Renal cortical epithelial cell (primary cell): ENCODE measurements at places on chromosomes 5 and 9.
A peak's percentile ranks its signal among the peaks of the same experiment; 100 is the strongest.

- no peak for DNase-seq
Observed at GRCh38 chr5:93603793-93604643, 21.0 kb downstream of the NR2F1 start.

DNA sequence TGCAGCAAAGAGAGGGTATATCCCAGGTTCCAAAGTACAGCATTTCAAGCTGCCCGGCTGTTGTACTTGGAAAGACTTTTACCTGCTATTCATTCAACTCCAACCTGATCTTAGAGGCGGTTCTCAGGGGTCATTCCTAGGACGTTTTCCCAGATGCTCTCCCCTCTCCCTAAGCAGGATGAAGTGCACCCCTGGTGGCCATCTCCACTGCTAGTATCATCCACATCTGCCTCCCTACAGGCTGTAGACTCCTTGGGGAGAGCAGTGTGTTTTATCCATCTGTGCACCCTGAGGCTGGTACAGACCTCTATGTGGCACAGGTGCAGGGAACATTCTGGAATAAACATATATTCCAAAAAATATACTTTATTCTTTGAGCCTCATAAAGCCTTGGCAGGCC, 56.8 kb downstream of the PTPN3 start:
- DNase-seq = no peak

DNA sequence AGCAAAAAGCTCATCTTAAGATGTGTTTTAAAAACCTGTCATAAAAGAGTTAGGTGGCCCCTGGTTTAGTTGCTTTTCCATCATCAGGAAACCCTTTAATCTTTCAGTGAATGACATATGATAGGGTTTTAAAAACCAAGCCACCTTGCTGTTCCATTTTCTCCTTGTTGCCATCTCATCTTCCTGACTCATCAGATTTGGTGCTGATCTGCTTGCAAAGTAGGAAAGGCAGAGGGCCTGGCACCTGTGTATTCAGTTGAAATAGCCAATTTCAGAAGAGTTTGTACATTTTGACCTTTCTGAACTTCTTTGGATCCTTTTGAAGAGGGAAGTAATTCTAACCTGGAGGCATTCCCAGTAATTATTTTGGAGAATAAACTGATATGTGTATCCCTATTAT, 272.7 kb downstream of the CD180 start:
- DNase-seq = no peak

- peak; percentile 13 for DNase-seq
Observed at GRCh38 chr9:96169484-96169883, 132.5 kb downstream of the HSD17B3 start.

DNA sequence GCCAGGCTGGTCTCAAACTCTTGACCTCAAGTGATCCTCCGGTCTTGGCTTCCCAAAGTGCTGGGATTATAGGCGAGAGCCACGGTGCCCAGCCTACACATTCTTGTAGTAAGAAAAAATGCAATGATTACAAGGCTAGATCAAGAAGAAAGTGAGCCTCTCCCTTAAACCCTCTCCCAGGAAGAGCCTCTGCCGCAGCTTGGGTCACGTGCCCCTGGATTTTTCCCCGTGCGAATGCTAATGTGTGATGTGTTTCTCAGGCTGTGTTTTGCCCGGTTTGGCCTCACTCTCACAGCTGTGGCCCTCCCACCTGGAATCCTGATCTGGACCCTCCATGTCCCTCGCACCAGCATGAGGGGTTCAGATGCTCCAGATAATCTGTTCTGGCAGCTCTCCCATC, 6.9 kb downstream of the PLPP7 start:
- no peak for DNase-seq

DNA sequence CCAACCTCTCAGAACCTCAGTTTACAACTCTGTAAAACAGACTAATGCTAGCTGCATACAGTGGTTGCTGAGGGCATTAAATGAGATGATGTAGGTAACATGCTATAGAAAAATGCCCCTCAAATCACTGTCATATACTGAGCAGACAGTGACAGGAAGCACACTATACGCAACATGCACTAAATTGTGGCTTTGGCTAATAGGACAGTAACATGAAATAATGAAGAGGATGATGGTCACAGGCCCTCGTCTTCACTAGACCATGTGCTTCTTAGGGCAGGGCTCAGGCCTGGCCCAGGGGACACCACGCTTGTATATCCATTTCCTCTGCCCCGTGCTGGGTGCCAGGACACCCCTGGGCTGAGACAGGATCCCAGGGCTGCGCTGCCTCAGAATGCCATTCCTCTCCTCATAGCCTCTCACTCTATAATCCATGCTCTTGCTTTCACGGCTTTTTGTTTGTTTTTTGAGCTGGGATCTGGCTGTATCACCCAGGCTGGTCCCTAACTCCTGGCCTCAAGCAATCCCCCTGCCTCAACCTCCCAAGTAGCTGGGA, 18.9 kb downstream of the CSF1R start:
- DNase-seq = no peak

DNA sequence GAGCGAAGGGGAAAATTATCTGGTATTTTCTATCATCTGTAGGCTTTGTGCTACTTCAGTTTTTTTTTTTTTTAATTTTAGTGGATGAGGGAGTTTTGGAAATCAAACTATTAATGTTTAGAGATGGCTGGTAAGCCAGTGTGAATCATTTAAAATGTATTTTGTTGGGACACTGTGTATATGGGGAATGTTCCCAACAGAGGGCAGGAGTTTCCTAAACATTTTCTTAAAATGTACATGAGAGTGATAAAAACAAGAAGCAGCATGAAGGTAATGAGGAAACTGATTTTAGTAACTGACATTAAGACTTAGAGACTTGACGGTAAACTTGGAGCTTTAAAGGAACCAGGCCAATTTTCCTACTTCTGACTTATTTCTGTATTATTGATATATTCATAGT, 68.2 kb upstream of the ITGA2 start:
- DNase-seq = peak; percentile 61

- DNase-seq = no peak
Observed at GRCh38 chr9:71824257-71824656, 55.9 kb upstream of the CEMIP2 start.

GRCh38 chr5:158084292-158084691, 225.3 kb upstream of the CLINT1 start:
- no peak for DNase-seq

DNA sequence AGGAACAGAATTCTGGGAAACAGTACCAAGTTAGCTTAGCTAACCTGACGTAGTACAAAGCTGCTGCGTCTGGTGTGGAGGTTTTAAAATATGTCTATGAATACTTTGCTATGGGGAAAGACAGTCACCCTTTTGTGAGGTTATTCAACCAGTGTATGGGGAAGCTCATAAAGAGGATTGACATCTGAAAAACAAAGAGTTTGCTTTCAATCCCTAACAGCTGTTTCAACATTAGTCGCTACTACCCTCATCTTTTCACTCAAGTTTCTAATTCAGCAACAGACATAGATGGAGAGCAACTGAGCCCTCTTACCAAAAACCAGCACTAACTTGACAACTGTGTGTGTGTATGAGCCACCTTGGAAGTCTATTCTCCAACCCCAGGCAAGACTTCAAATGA, 7.8 kb upstream of the MSANTD3 start:
- DNase-seq = no peak

DNA sequence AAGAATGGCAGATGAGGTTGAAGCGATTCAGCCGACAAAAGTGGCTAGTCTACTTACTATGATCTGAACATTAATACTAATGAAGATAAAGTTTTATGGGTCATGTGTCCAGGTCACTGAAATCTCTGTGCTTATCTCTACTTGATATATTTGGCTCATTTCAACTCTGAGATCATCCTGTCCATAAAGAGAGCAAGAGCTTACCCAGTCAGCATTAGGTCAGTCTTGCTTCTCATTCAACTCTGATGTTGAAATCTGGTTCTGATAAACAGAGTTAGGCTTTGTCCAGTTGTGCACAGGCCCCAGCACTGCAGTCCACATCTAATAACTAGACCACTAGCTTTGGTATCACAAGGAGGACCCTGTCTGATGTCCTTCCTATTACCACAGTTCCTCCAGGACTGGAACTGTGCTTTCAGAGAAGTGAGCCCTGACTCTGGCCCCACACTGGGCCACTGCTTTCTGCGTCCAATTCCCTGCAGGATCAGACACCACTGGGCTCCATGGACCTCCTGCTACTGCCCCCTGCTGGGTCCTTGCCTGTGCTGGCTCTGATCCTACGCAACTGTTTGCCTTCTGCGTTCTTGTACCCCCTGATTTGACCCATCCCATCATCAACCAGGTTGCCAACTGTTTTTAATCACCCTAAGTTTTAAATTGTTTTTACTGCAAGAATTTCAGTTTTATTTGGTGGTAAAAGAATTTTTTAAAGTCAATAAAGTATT, 23.7 kb upstream of the FAM120A start:
- no peak for DNase-seq

- peak; percentile 85 for DNase-seq
Observed at GRCh38 chr5:126351153-126351552, 72.1 kb upstream of the GRAMD2B start.

DNA sequence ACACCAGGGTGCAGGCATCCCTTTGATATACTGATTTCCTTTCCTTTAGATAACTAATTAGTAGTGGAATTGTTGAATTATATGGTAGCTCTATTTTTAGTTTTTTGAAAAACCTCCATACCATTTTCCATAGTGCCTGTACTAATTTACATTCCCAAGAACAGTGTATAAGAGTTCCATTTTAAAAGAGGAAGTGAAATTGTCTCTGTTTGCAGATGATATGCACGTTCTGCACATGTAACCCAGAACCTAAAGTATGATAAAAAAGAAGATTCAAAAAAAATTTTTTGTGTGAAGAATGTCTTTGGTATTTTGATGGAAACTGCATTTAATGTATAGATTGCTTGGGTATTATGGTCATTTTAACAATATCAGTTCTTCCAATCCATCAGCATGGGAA, 424.0 kb upstream of the CCNH start:
- no peak for DNase-seq

DNA sequence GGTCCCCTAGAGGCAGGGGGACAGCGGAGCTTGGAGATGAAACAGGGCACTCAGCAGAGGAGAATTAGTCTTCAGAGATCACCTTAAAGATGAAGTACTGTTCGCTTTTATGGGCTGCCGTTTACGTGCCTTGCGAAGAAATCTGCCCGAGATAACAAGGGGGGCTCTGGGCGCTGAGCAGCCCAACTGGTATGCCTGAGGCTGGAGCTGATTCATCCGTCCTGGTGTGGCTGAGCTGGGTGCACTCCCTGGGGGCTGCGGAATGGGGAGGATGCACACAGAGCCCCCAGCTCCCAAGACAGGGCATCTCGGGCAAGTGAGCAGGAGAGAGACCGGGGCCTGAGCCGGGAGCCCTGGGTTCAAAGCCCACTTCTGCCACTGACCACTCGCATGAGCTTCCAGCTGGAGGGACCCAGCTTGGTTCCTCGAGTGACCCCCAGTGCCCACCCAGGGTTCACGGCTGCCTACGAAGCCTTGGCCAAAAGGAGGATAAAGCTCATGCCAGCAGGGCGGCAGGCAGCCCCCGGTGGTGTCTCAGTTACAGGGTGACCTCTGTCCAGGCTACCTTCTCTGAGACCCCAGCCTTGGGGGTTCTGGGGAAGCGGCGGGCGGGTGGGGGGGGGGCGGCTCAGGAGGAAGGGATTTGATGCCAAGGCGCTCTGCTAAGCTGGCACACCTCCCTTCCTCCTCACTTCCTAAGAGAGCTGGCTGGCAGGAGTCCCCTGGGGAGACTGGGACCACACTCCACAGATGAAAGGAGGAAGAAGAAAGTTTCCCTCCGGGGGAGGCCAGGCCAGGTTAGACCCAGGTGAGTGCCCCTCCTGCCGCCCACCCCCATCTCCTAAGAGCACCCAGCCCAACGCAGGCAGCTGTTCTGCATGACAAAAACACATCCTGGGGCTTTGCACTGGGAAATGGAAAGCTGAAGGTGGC, 5.7 kb downstream of the FIBCD1 start:
- DNase-seq = peak; percentile 58

GRCh38 chr5:74903165-74903787, 37.1 kb upstream of the FAM169A start:
- peak; percentile 58 for DNase-seq

GRCh38 chr9:110968096-110968495, 70.2 kb downstream of the LPAR1 start:
- DNase-seq = no peak

DNA sequence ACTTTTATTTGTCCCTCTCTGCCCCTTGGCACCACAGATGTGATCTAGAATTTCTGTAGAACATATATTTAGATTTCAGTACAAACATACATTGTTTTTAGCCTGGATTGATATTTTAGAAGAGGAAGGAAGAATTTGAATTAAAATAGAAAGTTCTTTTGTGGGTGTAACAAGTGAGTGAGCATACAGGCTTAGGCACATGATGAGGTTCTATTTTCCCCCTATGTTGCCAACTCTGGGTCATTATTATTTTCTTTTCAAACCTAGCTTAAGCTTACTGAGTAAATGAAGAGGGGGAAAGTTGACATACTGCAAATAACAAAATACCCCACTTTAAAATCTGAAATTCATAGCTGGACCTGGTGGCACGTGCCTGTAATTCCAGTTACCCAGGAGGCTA, 102.9 kb downstream of the GCNT1 start:
- no peak for DNase-seq

GRCh38 chr9:18269561-18269960, 204.4 kb upstream of the ADAMTSL1 start:
- DNase-seq = no peak
